ENCODE measurements at places on chromosomes 11 and 22.

DNA sequence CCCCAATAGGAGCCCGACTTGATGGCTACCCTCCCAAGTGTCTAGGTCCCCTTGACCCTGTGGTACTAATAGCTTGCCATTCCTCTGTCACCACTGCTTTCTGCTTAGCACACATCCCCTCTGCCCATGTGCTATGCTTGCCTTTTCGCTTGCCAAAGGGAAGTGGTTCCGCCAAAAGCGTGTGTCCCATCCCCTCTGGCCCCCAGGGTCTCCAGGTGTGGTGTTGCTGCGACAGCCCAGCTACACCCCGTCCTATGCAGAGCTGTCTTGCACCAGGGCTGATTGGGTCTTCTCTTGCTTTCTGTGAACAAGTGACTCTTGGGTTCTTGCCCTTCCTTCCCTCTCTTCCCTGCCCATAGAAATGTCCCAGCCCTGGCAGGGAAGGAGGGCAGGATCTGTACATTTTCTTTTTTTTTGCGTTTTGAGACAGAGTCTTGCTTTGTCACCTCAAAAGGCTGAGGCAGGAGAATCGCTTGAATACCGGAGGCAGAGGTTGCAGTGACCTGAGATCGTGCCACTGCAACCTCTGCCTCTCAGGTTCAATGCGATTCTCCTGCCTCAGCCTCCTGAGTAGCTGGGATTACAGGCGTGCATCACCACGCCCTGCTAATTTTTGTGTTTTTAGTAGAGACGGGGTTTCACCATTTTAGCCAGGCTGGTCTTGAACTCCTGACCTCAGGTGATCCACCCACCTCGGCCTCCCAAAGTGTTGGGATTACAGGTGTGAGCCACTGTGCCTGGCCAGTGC is 3.9 kb downstream of the TANGO2 start:
- DNase-seq = no peak

DNA sequence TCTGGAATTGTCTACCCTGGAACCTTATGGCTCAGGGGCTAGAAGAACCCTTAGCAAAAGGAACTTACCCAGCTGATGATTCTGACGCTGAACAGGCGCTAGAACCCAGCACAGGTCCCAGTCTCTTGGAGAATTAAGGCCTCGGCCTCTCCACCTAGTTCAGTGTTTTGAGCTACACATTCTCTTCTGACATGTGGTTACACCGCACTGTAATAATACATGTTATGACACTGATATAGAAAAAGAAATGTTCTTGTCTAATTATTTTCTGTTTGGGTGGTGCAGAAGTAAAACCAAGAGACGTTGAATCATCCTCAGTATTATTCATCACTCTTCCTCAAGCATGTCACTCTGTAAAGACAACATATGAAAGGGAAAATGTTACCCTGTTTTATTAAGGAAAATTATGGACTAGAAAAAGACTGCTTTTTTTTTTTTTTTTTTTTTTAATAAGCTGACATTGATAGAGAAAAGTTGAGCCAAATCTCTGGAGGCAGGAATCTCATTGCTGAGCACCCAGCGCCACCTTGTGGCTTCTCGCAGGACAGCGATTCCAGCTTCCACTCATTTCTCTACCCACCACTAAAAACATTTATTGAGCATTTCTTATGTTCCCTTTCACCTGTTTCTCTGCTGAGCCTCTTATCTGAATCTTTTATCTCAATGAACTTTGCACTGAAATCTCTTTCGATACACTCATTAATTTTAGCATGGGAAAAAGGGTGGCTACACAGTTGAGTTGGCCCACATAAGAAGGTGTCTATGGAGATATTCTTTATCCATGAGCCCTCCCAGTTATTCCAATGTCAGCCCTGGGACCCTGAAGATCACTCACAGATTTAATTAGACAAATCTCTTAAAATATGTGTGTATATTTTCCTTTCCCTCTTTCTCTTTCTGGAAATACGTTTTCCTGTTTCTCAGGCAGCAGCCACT is 12.6 kb upstream of the APLNR start:
- no peak for DNase-seq

- no peak for DNase-seq
Measured at GRCh38 chr11:34086554-34087283, 18.7 kb upstream of the NAT10 start.

DNA sequence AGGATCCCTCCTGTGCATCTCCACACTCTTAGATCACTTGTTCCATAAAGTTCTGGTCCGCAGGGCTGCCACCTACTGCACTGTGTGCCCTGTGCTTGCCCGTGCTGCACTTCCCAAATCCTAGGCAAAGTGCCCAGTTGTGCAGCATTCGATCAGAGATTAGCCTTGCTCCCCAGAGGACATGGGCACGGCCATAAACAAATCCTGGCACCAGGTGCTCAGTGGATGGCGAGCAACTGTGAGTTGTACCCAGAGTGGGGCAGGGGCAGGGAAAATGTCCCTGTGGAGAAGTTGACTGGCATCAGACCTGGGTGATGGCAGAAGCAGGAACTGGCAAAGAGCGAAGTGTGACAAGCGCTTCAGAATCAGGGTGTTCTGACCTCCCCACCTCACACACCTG is 4.7 kb downstream of the FADS2 start:
- DNase-seq = no peak

- DNase-seq = no peak
Measured at GRCh38 chr22:37474447-37475090, 11.6 kb downstream of the MFNG start.

Data from stimulated activated CD4-positive, alpha-beta T cell treated with anti-CD3 and anti-CD28 coated beads, Interleukin-12 subunit alpha, Interleukin-12 subunit beta, amount 100 ng/mL, for 24 hours (primary cell).